CD4-positive, alpha-beta T cell (primary cell): ENCODE measurements at places on chromosomes 6 and 20.

DNA sequence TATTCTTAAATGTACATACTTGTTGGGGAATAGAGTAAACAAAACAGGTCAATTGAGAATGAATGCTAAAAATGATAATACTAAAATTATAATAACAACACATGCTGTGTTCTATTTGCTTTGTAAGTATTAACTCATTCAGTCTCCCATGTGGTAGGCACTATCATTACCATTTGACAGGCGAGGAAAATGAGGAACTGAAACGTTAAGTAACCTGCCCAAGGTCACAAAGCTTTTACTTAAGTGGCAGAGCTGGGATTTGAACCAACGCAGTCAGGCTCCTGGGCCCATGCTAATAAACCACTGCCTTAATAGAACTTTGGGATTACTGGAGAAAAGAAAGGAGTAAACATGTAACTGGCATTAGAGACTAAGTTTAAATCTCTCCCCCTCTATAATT is 3.8 kb downstream of the NSFL1C start:
- peaks cover 33% of the 10 kb centered on the region for H3K4me1 ChIP-seq
- H3K36me3 ChIP-seq, result peaks cover 60% of the 10 kb centered on the region
- DNase-seq, result no peak
- no peak overlapping the region for H3K4me3 ChIP-seq

DNA sequence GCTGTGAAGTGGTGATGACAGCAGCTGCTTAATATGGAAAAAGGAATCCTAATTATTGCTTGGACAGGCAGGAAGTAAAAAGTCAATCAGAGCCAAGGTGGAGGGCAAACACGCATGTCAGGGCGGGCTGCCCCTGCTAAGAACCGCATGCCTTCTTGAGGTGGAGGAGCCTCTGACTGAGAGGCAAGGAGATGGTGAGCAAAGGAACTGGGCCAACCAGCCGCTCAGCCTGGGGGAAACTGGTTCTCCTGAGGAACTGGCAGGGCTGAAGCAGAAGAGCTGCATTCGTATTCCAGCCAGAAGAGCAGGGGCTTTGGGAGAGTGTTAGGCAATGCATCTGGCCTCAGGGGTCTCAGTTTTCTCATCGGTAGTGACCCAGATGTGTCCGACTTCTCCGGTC is 13.1 kb upstream of the MLN start:
- H3K4me1 ChIP-seq, result peaks cover 4% of the 10 kb centered on the region
- no peak for DNase-seq
- H3K27me3 ChIP-seq, result peaks cover 29% of the 10 kb centered on the region
- no peaks in the 10 kb centered on the region for H3K36me3 ChIP-seq

GRCh38 chr6:169256518-169256917 is 2.9 kb upstream of the THBS2 start:
- H3K36me3 ChIP-seq, result no peaks in the 10 kb centered on the region
- DNase-seq, result no peak
- peaks cover 7% of the 10 kb centered on the region for H3K4me1 ChIP-seq
- no peak overlapping the region for H3K4me3 ChIP-seq

GRCh38 chr6:10951675-10952282 is 64.9 kb downstream of the SYCP2L start:
- H3K4me1 ChIP-seq, result no peaks in the 10 kb centered on the region
- H3K27me3 ChIP-seq, result peaks cover 21% of the 10 kb centered on the region
- no peak for DNase-seq
- H3K4me3 ChIP-seq, result no peak overlapping the region

- no peaks in the 10 kb centered on the region for H3K27me3 ChIP-seq
- DNase-seq, result no peak
- no peak overlapping the region for H3K27ac ChIP-seq
- no peaks in the 10 kb centered on the region for H3K36me3 ChIP-seq
Observed at GRCh38 chr6:11609324-11610071, 71.9 kb downstream of the TMEM170B start.
